Cortex of kidney (tissue), 1 donor: ENCODE measurements at places on chromosomes 2 and 18.

DNA sequence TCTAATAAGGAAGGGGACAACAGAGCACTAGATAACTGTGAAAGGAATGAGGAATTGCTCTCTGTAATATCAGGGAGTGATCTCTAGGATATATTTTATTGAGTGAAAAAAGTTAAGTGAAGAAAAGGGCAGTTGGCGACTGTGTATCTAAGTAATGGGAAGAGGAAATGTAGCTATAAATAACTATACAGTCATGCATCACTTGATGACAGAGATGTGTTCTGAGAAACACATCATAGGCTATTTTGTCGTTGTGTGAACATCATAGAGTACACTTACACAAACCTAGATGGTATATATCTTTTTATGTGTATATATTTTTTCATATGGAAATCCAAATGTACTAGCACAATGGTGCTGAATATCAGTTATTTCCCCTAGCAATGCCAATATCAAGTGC, 329.3 kb downstream of the TXNL1 start:
- no peak for DNase-seq

DNA sequence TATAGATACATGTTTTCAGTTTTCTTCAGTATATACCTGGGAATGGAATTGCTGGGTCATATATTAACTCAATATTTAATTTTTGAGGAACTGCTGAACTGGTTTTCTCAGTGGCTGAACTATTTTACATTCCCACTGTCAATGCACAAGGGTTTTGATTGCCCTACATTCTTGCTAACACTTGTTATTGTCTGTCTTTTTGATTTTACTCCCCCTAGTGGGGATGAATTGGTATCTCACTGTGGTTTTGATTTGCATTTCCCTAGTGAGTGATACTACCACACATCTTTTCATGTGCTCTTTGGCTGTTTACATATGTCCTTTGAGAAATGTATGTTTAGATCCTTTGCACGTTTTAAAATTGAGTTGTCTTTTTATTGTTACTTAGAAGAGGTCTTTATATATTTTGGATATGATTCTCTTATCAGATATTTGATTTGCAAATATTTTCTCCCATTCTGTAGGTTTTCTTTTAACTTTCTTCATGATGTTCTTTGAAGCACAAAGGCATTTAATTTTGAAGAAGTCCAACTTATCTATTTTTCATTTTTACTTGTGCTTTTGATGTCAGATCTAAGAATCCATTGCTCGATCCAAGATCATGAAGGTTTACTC, 36.2 kb downstream of the ASB1 start:
- no peak for DNase-seq

- DNase-seq: no peak
Measured at GRCh38 chr2:10522170-10522448, 74.0 kb upstream of the ODC1 start.

DNA sequence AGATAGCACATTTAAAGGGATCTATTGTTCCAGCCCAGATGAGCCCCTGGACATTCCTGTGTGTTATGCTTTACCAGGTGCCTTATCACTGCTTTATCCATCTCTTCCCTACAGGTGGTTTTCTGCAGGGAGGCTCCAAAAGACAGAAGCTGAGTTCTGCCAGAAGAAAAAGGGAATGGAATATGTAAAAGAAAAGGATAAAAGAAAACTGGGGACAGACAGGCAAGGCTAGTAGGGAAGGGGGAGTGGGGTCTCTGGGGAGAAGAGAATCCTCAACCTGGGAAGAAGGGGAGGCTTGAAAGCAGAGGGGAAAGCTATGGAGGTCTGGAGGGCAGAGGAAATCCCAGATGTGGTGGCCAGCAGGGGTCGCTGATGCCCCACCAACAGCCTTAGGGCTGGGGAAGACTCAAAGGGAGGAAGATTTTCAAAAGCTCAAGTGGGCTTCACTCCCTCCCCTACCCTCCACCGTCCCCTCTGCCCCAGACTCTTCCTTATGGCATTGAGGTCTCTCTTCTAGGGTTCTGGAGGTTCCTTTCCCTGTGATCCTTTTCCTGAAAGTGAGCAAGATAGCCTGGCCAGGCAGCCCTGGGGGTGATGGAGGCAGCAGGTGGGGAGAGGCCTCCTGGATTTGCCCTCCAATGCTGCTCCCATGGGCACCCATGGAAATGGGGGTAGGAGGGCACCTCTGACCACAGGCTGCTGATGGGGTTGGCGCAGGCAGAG, 178.1 kb upstream of the PKDCC start:
- DNase-seq: no peak

- DNase-seq: no peak
Measured at GRCh38 chr2:201130524-201131186, 14.7 kb downstream of the CFLAR start.

DNA sequence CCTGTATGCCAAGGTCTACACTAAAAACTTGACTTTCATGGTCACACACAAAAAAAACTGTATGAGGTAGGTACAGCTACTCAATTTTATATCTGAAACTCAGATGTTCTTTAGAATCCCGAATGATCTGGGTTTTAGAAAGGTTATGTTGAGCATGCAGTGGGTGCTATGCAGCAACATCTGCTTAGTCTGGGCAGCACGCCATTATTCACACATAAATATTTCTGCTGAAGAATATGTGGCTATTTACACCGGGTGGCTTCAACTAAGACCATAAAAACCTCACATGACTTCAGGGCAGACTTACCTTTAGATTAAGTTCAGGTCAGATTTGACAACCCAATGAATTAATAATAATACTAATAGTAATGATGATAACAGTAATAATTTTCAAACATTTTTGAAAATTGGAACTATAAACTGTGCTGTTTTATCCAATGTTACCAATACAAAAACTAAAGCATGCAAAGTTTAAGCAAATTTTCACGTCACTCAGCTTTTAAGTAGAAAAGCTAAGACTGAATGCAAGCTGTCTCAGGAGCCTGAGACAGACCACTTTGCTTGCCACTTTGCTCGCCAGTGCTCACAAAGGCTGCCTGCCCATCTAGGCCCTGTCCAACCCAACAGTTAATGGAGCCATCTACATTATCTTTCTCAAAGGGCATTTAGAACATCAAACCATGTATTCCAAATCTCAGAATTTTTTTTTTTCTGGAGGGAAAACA, 292.0 kb downstream of the CNTNAP5 start:
- no peak for DNase-seq

GRCh38 chr2:219126555-219126954, 34.1 kb downstream of the NHEJ1 start:
- DNase-seq: no peak

- no peak for DNase-seq
Measured at GRCh38 chr18:53610957-53611356, 613.5 kb downstream of the MBD2 start.

- DNase-seq: no peak
Measured at GRCh38 chr2:64770137-64770780, 116.5 kb upstream of the SERTAD2 start.

DNA sequence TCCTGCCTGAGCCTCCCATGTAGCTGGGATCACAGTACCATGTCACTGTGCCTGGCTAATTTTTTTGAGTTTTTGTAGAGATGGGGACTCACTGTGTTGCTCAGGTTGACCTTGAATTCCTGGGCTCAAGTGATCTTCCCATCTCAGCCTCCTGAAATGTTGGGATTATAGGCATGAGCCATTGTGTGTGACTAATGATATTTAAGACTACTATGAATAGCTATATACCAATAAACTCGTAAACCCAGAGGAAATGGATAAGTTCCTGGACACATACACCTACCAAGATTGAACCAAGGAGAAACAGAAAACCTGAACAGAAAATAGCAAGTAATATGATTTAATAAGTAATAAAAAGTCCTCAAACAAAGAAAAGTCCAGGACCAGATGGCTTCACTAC, 68.0 kb downstream of the TBR1 start:
- DNase-seq: no peak

DNA sequence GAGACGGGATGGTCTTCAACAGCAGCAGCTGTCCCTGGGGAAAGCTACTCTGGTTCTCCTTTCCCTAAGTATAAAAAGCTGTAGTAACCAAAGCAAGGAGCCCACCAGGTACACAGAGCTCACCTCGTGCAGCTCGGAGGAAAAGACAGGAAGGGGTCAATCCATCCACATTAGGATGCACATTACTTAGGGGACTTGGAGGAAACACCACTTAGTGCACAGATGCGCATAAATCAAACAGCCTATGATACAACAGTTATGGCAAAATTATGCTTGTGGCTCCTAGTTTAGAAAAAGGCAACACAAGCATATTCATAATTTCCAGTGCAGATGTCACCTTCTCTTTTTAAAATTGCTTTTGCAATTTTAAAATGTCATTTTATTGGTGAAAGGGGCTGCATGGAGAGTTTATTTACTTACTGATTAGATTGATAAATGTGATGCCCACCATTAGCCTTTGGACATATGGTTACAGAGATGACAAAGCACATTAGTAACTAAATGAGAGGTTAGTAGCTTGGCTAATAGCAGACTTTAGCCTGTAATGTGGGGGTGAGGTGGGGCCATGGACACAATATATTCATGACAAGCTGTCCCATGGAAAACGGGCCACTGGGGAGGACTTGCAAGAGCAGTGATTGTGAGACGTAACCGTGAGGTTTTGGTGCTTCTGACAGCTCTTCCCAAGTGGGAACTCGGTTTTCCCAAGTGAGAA, 199.8 kb downstream of the MYT1L start:
- DNase-seq: no peak

GRCh38 chr2:202599911-202600310, 34.9 kb upstream of the FAM117B start:
- DNase-seq: no peak

GRCh38 chr18:55064760-55065159, 105.5 kb upstream of the CCDC68 start:
- DNase-seq: no peak

- no peak for DNase-seq
Measured at GRCh38 chr18:69838620-69839411, 108.9 kb downstream of the CD226 start.

DNA sequence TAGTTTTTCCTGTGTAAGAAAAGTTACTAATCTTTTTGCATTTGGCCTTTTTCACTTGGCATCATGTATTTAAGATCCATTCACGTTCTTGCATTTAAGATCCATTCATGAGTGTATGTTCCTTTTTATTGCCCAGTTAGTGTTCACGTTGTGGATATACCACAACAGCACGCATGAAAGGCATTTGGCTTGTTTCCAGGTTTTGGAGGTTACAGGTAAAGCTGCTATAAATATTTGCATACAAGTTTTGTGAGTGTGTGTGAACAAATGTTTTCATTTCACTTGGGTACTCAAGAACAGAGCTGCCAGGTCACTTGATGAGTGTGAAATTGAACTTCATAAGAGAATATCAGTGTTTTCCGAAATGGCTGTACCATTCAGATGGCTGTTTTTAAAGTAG, 121.2 kb downstream of the CCBE1 start:
- DNase-seq: no peak

- DNase-seq: no peak
Measured at GRCh38 chr2:37287966-37288365, 36.7 kb downstream of the PRKD3 start.

GRCh38 chr2:177260379-177260778, 4.1 kb downstream of the NFE2L2 start:
- DNase-seq: no peak

DNA sequence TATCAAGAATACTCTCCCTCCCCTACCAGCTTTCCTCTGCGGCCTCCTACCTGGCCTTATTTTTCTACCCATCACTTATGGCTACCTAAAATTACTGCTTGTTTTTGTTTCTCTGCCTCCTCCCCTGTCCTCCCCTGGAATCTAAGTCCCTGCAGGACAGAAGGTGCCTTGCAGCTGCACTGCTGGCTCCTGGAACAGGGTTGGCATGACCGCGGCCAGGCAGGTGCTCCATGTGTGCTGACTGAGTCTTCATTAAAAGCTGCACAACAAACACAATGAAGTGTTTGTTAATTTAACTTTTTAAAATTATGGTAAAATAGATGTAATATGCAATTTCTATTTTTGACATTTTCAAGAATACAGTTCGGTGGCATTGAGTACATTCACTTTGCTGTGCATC, 171.9 kb upstream of the FHL2 start:
- DNase-seq: no peak

DNA sequence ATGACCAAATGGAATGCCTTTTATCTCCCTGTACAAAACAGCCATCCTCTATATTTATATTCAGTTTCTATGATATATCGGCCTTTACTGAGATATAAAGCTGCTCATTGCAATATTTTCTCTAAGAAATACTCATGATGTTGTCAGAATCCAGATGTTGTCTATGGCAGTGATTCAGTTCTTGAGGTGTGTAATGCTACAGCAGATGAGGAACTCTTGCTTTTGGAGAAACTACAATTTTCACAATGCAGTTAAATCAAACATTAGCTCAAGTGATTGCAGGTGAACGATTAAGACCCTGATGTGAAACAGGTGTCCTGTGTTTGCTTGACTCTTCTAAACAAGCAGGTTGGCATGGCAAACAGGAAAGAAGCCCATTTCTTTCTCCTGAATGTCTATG, 256.2 kb upstream of the CDH20 start:
- DNase-seq: no peak

DNA sequence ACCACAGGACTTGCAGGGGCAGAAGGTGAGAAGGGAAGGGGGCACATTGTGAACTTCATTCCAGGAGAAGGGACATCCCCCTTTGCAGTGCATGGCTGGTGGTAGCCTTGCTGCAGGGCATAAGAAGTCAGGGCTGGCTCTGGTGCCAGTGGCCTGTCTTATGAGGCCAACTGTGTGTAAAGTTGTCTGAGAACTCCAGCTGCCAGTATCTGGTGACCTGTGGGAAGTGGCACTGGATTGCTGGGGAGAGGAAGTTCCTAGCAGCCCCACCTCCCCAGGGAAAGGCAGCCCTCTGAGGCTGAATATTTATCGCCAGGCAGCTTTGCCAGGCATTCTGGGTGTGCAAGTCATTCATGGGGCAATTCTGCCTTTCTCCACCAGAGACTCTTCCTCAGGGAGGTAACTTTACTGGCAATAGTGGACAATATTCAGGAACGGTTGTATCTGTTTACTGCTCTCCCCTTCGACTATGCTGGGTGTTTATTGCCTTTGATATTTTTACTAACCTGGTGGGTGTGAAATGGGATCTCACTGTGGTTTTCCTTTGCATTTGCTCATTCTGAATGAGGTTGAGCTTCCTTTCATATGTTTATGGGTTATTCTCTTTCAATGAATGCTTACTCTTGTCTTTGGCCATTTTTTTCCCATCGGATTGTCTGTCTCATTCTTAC, 12.3 kb downstream of the TRPM8 start:
- no peak for DNase-seq

- DNase-seq: no peak
Measured at GRCh38 chr18:39305766-39306165, 1740.2 kb upstream of the CELF4 start.

DNA sequence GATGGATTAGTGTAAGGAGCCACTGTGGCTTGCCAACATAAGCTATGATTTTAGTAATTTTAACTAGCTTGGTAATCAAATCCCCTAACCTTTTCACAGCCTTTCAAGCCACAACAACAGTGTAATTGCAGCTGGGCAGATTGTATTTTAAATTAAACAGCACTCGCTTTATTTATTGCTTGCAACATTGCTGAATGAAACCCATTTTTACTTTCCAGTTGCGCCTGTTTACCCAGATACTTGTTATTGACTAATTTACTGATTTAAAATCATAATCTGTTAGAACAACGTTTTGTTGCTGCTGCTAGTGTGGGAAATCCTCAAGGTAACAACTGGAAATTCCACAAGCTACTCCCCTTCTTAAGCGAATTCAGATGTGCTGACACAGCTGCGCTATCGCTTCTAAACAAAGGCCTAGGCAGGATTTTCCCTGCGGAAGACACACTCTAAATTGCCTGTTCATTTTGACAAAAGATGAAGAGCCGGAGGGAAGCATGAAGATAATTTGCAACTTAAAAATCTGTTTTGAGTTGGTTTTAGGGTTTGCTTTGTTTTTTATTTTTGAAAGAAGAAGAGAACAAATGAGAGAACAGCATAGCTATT, 283.9 kb downstream of the ALPK2 start:
- DNase-seq: no peak

- DNase-seq: no peak
Measured at GRCh38 chr18:8601277-8602032, 7.8 kb upstream of the RAB12 start.
